ENCODE measurements at places on chromosomes 11 and 22.
A peak's percentile ranks its signal among the peaks of the same experiment; 100 is the strongest.

DNA sequence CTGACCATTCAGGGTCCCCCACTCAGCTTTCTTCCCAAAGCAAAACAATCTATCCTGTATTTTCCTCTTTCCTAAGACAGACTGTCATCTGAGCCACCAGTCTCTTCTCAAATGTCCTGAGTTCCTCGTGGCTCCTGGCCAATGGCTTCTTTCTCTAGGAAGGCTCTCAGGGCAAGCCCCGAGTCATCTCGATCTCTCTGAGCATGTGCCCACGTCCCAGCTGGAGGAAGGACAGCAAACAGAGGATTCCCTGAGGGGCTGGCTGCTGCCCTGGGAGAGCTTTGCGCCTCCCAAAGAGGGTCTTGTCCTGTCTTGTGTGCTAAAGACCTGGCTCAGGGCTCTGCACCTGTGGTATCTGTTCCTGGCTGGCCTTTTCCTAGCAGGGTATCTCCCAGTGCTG, 8.3 kb downstream of the SLC37A2 start:
- no peak for DNase-seq
- no peak overlapping the region for H3K27ac ChIP-seq
- H3K4me3 ChIP-seq = no peak overlapping the region
- peaks cover 7% of the 10 kb centered on the region for H3K4me1 ChIP-seq
- H3K36me3 ChIP-seq = no peaks in the 10 kb centered on the region

DNA sequence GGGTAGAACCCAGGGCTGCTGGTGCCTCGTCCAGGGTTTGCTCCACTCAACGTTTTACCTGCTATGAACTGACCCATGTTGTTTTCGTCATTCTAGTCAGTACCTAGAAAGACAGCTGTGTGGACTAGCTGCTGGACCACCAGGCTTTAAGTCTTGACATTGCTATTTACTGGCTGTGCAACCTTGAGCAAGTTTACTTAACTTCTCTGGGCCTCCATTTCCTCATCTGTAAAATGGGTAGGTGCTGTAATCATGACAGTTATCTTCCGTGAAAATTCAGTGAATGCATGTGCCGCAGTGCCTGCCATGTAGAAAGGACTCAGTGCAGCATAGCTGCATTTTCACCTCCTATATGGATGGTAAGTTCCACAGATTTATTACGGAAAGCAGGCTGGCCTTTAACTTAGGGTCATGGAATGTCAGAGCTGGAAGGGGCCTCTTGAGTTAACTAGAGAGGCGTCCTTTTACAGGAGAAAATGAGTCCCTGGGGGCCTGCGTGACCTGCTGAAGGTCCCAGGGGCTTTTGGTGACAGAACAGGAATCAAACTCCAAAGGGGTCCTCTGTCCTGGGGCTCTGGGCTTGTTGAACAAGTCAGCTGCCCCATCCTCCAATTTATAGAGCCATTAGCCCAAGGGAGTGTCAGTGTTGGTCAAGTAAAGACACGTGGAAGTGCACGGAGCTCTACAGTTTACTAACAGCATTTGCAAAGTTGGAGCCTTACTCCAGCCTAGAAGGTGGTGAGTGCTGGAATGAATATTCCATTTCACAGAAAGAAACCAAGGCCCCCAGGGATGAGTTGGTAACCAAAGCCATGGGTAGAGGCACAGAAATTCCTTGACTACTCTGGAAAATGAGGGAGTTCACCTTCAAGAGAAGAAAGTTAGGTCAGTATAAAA, 12.0 kb upstream of the MALAT1 start:
- H3K4me3 ChIP-seq = no peak overlapping the region
- no peaks in the 10 kb centered on the region for H3K36me3 ChIP-seq
- H3K4me1 ChIP-seq = peaks cover 22% of the 10 kb centered on the region
- H3K27me3 ChIP-seq = no peaks in the 10 kb centered on the region
- no peak for DNase-seq

DNA sequence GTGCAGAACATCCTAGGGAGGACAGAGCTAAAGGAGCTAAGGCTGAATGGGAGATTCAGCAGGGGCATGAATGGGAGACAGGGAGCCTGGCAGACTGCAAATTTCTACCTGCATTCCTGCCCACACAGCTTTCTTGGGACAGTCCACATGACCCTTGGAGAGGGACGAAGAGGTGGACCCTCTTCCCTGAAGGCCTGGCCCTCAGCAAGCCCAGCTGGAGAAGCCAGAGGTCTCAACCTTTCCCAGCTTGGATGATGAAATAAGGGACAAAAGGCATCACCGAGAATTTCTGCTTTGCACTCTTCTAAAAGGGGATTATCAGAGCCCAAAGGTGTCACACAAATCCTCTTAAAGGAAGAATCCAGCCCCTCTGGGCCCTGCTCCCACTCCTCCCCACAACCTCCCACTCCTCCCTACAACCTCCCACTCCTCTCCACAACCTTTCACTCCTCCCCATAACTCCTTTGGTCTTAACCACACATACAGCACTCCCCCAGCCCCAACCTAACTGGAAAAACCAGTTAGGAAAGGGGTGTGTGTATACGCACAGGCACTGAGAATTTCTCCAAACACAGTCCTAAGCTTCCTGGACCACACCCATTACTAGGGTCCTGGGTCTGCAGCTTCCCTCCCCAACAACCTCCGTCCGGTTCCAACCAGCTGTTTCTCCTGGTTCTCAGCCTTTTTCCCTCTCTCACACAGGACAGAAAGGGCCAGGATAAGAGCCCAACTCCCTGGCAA, 38.4 kb downstream of the RPL27A start:
- H3K27me3 ChIP-seq = no peaks in the 10 kb centered on the region
- DNase-seq = peak; percentile 87
- H3K36me3 ChIP-seq = no peaks in the 10 kb centered on the region
- no peak overlapping the region for H3K4me3 ChIP-seq
- peaks cover 40% of the 10 kb centered on the region for H3K4me1 ChIP-seq

GRCh38 chr11:123407130-123407995, 22.7 kb upstream of the GRAMD1B start:
- peak; percentile 92 for DNase-seq
- no peak overlapping the region for H3K27ac ChIP-seq
- peaks cover 2% of the 10 kb centered on the region for H3K27me3 ChIP-seq
- peaks cover 16% of the 10 kb centered on the region for H3K4me1 ChIP-seq
- no peak overlapping the region for H3K4me3 ChIP-seq
- no peaks in the 10 kb centered on the region for H3K36me3 ChIP-seq

DNA sequence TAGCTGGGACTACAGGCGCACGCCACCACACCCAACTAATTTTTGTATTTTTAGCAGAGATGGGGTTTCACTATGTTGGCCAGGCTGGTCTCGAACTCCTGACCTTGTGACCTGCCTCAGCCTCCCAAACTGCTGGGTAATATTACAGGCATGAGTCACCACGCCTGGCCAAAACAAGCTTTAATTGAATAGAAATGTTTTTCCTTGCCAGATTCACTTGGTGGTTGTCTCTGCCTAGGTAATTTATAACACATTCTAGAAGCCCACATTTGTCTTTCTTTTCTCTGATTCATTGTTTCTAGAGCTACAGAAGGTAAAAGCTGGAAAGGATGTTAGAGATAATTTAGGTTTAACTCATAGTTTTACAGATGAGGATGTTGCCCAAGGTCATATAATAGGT, 41.3 kb downstream of the CECR2 start:
- no peak overlapping the region for H3K4me3 ChIP-seq
- H3K27ac ChIP-seq = no peak overlapping the region
- no peaks in the 10 kb centered on the region for H3K36me3 ChIP-seq
- peaks cover 4% of the 10 kb centered on the region for H3K4me1 ChIP-seq
- DNase-seq = no peak

DNA sequence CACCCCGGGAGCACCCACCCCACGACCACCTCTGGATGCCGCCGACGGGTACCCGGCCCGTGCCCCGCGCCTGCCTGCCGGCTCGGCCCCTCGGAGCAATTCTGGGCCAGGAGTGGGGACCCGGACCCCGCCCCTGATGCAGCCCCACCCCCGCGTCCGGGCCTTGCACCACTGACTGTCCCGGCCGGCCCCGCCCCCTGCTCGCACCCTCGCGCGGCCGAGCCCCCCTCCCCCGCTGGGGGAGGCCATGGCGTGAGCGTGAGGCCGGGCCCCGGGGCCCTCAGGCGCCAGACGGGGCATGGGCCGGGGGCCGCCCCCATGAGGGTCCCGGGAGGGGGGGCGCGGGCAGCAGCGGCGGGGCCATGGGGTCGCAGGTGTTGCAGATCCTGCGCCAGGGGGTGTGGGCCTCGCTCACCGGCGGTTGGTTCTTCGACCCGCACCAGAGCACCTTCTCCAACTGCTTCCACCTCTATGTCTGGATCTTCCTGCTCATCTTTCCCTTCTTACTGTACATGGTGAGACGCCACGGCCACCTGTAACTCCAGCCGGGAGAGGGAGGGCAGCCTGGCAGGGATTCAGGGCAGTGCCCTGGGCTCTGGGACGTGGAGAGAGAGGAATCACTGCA, 486 bp downstream of the PCNX3 start:
- no peaks in the 10 kb centered on the region for H3K27me3 ChIP-seq
- peak overlapping the region; percentile 82 for H3K4me3 ChIP-seq
- H3K4me1 ChIP-seq = peaks cover 11% of the 10 kb centered on the region
- H3K27ac ChIP-seq = peak overlapping the region; percentile 80
- H3K36me3 ChIP-seq = peaks cover 5% of the 10 kb centered on the region
- DNase-seq = peak; percentile 39

DNA sequence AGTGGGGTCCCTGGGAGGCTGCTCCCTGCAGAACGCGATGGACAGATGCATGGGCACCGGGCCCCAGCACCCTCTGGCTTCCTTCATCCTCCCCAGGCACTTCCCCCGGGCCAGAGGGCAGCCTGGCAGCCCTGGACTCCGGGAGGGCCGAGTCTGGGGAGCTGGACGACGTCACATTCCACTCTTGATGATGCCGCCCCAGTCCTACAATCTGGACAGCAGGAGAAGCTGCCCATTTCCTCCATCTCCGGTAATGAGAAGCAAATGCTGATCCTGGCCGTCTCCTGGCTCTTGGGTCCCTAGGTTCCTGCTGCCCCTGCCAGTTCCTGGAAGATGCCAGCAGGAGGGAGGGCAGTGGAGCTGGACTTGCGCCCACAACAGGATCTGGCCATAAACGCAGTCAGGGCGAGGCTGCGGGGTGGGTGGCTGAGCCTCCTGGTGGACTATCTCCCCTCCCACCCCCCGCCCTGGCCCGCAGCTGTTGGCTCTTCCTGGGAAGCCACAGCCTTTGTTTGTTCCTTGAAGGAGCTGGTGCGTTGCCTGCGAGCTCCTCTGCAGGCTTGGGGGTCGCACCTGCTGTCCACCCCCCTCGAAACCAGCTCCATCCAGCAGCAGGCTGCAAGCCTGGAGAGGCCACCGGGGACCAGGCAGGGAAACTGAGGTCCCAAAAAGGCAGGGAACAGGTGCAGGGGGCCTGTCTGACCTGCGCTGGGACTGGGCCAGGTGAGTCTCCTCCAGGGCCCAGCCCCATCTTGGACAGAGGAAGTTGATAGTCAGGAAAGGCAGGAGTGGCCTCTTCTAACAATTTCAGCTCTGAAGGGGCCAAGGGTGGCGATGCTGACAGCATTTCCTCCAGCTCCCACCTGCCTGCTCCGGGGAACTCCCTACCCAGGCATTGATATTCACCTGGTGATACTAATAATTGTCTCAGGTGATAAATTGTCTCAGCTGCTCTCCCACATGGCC, 17.9 kb upstream of the MUC6 start:
- no peak overlapping the region for H3K4me3 ChIP-seq
- DNase-seq = no peak
- H3K27ac ChIP-seq = no peak overlapping the region
- no peaks in the 10 kb centered on the region for H3K27me3 ChIP-seq
- no peaks in the 10 kb centered on the region for H3K36me3 ChIP-seq

- no peak overlapping the region for H3K4me3 ChIP-seq
- no peak overlapping the region for H3K27ac ChIP-seq
- no peaks in the 10 kb centered on the region for H3K36me3 ChIP-seq
- H3K27me3 ChIP-seq = no peaks in the 10 kb centered on the region
- H3K4me1 ChIP-seq = no peaks in the 10 kb centered on the region
Measured at GRCh38 chr11:26971961-26972360, 22.0 kb upstream of the FIBIN start.

- H3K27me3 ChIP-seq = no peaks in the 10 kb centered on the region
- no peaks in the 10 kb centered on the region for H3K36me3 ChIP-seq
- H3K4me3 ChIP-seq = peak overlapping the region; percentile 91
- peak; percentile 91 for DNase-seq
- H3K4me1 ChIP-seq = no peaks in the 10 kb centered on the region
Measured at GRCh38 chr11:74397501-74398243, 561 bp downstream of the PGM2L1 start.

GRCh38 chr11:97525273-97525672, 1135.5 kb downstream of the JRKL start:
- no peaks in the 10 kb centered on the region for H3K4me1 ChIP-seq
- no peak overlapping the region for H3K27ac ChIP-seq
- no peaks in the 10 kb centered on the region for H3K36me3 ChIP-seq
- DNase-seq = no peak
- H3K4me3 ChIP-seq = no peak overlapping the region
- no peaks in the 10 kb centered on the region for H3K27me3 ChIP-seq

DNA sequence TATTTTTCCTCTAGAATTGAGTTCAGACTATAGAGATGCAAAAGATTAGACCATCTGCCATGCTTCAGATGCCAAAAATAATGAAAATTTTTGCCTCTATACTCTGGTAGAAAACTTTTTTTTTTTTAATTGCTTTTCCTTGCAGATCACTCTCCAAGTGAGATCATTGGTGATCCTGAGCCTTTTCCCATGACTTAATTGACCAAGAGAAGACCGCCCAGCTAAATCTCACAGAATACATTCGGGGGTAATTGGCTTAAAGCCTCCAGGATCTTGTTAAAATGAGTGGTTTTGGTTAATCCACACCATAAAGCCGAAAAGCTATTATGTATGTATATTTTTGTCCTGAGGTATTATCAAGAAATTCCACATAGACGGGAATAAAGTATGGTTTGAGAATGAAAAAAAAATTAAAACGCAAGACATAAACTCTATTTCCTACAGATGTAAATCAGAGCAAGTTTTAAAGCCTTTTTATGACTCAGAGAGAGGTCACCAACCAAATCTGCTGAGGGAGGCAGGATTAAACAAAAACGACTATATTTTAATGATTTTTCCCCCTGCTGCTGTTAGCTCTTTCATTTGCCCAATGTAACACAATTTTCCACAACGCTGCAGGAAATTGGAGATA, 64.0 kb downstream of the PARVA start:
- H3K4me1 ChIP-seq = peaks cover 4% of the 10 kb centered on the region
- H3K36me3 ChIP-seq = no peaks in the 10 kb centered on the region
- no peak overlapping the region for H3K4me3 ChIP-seq
- no peaks in the 10 kb centered on the region for H3K27me3 ChIP-seq

- no peaks in the 10 kb centered on the region for H3K27me3 ChIP-seq
- no peak overlapping the region for H3K27ac ChIP-seq
- H3K36me3 ChIP-seq = no peaks in the 10 kb centered on the region
- H3K4me3 ChIP-seq = no peak overlapping the region
- no peaks in the 10 kb centered on the region for H3K4me1 ChIP-seq
Measured at GRCh38 chr11:60941371-60942119, 10.4 kb downstream of the SLC15A3 start.

DNA sequence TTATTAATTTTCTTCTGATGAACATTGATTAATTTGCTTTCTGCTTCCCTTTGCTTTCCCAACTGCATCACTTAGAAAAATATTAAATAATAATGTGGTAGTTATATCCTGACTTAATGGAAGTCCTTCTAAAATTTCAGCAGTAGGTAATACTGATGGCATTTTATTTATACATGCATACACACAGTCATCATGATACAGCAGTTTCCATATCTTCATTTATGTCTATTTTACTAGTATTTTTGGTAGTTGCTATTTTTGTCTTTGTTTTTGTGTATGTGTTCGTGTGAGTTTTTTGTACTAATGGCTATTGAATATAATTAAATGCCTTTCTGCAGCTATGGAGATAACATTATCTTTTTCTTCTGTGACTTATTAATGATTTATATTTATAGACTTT, 484.7 kb upstream of the CNTN5 start:
- no peaks in the 10 kb centered on the region for H3K4me1 ChIP-seq
- no peaks in the 10 kb centered on the region for H3K27me3 ChIP-seq
- no peak for DNase-seq
- no peak overlapping the region for H3K27ac ChIP-seq
- H3K4me3 ChIP-seq = no peak overlapping the region
